ENCODE measurements at places on chromosomes 7 and 10.

DNA sequence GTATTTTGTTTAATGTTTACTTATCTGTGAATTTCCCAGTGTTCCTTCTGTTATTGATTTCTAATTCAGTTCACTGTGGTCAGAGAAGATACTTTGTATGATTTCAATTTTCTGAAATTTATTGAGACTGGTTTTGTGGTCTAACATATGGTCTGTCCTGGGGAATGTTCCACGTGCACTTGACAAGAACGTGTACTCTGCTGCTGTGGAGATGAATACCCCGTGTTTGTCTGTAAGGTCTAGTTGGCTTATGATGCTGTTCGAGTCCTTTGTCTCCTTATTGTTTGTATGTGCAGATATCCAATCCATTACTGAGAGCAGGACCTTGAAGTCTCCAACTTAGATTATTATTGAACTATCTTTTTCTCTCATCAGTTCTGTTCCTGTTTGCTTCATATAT lies 371.5 kb upstream of the MYO3A start:
- DNase-seq: no peak

- no peak for DNase-seq
Observed at GRCh38 chr10:132755166-132755711, 30.7 kb downstream of the NKX6-2 start.

- no peak for DNase-seq
Observed at GRCh38 chr7:155680864-155681263, 36.4 kb downstream of the RBM33 start.

DNA sequence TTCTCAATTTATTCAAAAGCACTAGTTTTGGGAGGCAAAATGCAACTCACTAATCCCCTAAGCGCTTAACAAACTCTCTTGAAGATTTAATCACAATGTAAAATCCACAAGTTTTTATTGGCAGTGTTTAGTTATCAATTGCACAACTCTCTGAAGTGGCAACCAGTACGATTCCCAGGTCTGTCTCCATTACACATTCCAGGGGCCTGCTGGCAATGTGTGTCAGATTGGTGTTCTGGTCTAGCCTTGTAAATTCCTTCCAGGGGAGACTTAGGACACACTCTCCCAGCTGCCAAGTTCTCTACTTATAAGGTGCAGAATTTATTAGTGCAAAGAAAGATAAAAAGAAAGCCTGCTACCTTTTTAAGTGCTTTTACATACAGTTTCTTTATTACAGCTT lies 164.7 kb upstream of the HPS1 start:
- DNase-seq: no peak
